ENCODE measurements at places on chromosomes 2 and 18.

- no peak for DNase-seq
Observed at GRCh38 chr2:238974081-238974480, 126.2 kb downstream of the TWIST2 start.

GRCh38 chr18:10030816-10031541 lies 117.2 kb downstream of the VAPA start:
- no peak for DNase-seq

DNA sequence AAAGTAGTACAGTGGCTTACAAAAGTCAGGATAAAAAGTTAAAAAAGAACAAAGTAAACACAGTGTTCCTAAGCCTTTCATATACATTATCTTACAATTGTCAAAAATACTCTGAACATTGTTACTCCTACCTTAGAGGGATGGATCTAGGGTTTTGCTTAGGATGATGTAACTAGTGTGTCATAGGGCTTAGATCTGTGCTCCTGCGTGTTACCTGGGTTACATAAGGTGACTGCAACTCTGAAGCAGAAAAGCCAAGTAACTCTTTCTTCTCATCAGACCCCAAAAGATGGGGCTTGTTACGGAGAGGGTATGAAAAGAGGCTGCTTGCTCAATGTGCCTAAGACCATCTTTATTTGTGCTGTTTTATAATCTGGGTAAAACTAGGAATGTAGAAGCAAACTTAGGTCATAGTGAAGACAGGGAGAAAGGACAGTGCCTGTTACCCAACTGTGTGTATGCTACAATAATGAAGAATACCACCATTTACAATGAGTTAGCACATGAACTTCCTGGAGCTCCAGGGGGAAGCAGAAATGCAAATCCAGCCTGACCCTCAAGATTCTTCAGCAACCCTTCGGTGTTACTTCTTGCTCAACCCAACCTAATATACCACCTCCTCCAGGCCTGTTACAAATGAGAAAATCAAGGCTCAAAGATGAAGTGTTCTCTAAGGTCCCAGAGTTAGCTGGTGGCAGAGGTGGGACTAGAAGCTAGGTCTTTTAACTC lies 42.0 kb upstream of the STK17B start:
- no peak for DNase-seq

GRCh38 chr18:49565612-49566011 lies 3.8 kb downstream of the LIPG start:
- peak; percentile 21 for DNase-seq

DNA sequence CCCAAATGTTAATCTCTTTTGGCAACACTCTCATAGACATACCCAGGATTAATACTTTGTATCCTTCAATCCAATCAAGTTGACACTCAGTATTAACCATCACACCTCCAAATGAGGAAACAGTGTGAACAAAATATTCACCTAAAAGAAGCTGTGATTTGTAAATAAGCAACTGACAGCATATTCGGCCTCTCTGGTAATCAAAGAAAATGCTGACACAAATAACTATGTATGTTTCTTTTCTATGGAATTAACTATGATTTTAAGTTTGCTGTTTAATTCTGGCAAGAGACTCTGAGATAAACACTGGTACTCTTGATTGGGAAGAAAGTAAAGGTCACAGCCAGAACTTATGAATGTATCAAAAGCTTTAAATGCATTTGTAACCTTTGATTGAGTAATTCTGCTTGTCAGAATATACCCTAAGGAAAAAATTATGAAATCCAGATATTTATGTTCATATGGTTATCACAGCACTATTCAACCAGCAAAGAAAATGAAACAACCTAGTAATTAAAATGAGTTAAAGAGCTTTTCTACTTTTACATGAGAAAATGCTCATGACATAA lies 3.6 kb upstream of the GYPC start:
- DNase-seq: no peak

- no peak for DNase-seq
Observed at GRCh38 chr2:136373841-136374240, 255.9 kb upstream of the CXCR4 start.

DNA sequence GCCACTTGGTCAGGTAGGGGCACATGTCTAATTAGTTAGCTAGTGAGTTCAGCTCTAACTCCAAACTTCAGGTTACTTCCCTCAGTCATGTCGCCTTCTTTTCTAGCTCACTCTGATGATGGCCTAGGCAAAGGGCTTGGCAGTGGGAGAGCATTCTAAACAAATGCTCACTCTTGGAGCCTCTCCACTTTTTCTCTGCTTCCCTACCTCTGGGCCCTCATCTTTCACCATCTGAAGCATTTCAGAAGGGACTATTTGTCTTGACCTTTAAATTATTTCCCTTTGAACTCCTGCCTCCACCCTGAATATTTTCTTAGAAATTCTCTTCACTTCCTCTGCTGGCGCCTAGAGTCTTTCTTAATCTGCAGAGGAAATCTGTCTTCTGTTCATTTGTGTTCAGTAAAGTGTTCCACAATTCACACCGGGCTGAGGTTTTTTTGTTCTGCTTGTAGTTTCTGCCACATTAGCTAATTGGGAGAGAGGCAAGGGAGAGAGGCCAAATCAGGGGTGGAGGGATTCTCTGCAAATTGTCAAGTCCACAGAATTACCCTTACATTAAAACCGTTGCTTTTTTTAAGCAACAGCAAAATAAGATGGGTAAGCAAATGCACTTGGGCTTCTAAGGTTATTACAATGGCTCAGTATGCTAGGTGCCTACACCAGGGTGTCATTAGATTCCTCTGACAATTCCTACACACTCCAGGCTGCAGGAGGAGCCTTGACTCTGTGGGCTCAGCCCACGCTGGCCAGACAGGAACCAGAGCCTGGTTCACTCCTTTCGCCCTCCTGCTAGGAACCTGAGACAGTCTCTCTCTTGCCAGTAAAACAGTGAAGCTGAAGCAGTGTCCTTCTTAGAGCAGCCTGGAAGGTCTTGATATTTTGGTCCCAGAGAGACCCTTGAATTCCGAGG lies 5.5 kb downstream of the MSGN1 start:
- no peak for DNase-seq

DNA sequence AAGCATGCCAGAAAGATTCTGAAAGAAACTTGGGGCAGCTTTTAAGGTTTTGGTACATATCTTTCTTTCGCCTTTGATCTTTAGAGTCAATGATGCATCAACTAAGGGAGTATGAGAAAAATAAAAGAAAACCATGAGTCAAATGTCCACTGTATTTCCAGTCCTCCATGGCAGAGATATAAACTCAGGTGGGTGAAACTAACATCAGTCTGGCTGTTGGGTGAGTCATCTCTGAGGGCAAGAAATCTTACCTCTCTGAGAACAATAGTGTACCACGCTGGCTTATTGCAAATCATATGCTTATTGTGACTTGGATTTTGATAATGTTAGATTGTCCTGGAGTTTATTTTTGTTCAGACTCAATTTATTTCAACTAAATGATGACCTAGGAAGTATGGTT lies 521.0 kb downstream of the PLCL1 start:
- DNase-seq: no peak

GRCh38 chr18:67408240-67408639 lies 108.3 kb downstream of the DSEL start:
- DNase-seq: no peak

- no peak for DNase-seq
Observed at GRCh38 chr2:109133746-109134145, 4.7 kb downstream of the SH3RF3 start.

DNA sequence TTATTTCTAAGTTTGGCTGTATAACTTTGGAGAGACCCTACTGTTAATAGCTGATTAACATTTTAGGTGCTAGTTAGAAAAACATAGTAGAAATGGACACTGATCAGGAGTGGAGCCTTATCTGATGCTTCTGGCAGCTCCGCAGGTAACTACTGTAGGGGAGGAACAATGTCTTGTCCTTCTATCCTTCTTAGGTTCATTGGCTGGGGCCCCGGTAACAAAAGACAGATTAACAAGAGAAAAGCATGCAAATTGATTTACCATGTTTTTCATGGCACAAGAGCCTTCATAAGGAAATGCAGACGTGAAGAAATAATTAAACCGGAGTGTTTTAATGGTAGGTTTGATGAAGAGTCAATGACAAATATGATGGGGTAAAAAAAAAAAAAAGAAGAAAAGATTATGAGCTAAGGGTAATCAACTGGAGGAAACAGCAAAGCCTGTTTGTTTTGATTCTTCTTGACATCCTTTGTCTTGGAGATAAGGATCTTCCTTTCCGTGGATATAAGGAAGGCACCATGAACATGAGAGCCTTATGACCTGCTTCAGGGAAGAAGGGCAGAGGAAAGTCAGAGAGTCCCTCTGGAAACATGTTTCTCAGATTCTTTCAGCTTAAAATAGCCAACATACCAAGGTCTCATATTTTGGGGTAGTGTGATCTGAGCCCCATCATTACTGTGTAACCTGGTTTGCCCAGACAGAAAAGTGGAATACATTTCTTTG lies 62.4 kb upstream of the GCFC2 start:
- no peak for DNase-seq

DNA sequence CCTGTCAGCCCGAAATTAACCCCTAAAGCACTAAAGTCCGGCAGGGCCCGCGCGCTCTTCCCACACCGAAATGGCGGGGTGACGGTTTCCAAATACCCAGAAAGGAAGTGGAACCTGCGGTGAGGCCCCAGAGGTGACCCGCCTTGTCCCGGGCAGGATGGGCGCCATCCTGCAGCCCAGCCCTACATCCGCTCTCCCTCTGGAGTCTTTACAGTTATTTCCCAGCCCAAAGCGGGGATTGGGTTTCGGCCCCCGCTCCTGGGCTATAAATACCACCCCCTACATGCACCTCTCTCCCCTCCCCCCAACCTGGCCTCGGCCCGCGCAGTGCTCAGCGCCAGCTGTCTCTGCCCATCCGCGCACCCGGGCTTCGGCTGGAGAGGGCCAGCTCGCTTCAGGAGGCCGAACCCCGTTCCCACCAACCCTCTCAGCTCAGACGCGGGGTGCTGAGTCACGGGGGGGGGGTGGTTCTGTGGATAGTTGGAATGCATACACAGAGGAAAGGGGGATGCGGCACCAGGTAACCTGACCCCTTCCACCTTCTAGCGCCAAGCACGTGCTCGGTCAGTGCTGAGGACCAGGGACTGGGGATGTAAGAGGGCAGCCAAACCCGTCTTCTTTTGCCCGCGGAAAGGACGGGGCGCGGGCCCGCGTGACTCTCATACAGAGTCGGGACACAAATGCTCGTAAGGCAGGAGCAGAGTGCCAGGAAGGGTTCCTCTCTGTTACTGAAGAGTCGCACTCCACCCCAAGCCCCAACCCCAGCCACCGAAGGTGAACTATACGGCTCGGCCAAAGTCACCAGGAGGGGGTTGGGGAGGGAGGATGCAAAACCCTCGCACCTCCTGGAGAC lies at the start of gene TUBA4B:
Gene TUBA4B (plus strand): TSS at position 344 of the 853 bp plus-strand sequence. CDS start 165 bp downstream, at position 509.
- peak; percentile 31 for DNase-seq

GRCh38 chr2:239965318-239965717 lies 59.8 kb downstream of the NDUFA10 start:
- DNase-seq: no peak

GRCh38 chr18:63928331-63928730 lies 20.6 kb downstream of the SERPINB10 start:
- no peak for DNase-seq

DNA sequence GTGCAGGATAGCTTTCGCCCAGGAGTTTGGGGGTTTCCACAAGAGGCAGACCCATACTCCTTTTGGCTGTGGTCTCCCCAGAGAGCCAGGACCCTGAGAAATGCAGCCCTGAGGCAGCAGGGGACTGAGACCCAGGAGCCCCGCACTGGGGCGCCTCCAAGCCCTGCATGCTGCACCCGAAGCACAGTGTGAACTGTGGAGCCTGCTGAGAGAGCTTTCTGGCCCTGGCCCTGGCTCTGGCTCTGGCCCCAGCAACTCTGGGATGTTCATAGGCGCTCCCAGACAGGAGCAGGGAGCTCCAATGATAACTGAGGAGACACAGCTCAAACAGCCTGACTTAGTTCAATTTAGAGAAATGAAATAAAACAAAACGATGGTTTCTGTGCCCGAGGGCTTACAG lies 96.4 kb upstream of the TEX51 start:
- DNase-seq: no peak

DNA sequence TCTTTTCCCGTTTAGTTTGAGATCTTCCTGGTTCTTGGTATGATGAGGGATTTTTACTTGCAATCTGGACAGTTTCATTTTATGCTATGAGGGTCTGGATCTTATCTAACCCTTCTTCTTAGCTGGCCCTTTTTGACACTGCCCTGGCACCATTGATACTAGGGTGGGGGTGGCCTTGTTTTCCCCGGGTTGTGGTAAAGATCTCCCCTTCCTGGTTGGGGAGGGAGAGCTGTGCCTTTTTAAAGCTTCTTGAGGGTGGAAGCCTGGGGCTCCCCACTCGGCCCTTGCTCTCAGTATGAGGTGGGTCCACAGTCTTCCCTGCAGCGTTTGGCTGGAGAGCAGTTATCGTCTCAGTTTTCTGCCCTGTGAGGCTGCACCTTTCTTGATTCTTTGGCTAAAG lies 66.1 kb downstream of the ASB1 start:
- DNase-seq: no peak

- DNase-seq: peak; percentile 59
Observed at GRCh38 chr2:10039658-10040410, 3.5 kb upstream of the KLF11 start.

DNA sequence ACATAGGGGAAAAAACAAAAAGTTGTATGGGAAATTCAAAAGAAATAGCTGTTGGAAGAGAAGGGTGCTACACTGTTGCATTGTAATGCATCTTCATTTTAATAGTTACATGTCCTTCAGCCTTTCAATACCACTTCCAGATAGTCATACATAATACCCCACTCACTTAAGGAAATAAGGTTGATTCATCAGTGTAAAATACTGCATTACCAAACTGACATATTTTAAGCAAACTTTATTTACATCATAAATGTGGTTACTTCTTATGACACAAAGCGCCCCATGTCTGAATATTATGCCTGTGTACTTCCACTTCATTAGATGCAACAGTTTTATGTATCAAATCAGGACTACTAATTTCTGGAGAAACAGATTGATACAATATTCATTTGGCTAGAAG lies 4.5 kb downstream of the RBMS1 start:
- no peak for DNase-seq

GRCh38 chr2:138124521-138124920 lies 160.2 kb downstream of the HNMT start:
- no peak for DNase-seq

DNA sequence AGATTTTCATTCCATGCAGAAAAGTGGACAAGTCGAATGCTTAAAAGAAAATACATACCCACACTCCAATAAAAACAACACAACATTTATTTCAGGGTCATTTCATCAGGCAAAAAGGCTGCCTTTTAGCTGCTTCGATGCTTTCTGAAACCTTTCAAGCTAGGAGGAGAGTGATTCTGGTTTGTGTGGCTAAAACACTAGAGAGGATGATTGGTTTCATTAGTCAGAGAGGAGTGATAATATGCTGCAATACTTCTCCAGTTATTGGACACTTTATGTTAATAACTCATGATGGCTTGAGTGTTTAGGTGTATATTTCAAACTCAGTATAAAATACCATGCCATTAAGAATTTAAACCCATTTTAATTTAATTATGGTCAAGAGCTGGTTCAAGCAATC lies 614.0 kb downstream of the SLC4A3 start:
- DNase-seq: no peak

GRCh38 chr18:28110924-28111323 lies 66.0 kb downstream of the CDH2 start:
- no peak for DNase-seq

- no peak for DNase-seq
Observed at GRCh38 chr2:26112201-26112600, 60.7 kb upstream of the GAREM2 start.

- no peak for DNase-seq
Observed at GRCh38 chr18:79664525-79665125, 15.0 kb upstream of the CTDP1 start.

GRCh38 chr2:180002198-180002770 lies 4.8 kb downstream of the CWC22 start:
- no peak for DNase-seq

GRCh38 chr18:24278591-24278990 lies 119.0 kb downstream of the OSBPL1A start:
- DNase-seq: no peak

GRCh38 chr2:101817481-101817880 lies 120.0 kb downstream of the MAP4K4 start:
- no peak for DNase-seq
